ENCODE measurements at places on chromosomes 7 and 10.

DNA sequence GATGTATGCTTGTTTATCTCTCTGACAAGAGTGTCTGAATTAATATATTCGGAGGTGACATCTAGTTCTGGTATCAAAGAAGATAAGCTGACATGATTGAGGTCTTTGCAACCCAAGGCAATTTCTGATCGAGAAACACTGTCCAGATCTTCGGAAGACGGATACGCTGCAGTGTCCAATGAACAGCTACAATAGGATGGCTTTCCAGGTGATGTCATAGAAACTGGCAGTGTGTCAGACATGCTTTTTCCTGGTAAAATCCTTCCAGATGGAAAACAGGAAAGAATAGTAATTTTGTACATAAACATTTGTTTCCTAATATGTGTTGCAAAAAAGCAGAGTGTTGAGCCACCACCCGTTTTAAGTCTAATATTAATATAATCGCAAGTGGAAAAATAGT, 33.4 kb downstream of the VWDE start:
- DNase-seq = no peak

GRCh38 chr7:158348446-158348845, 239.2 kb downstream of the PTPRN2 start:
- DNase-seq = no peak

GRCh38 chr7:117250801-117251200, 72.1 kb downstream of the WNT2 start:
- DNase-seq = no peak

DNA sequence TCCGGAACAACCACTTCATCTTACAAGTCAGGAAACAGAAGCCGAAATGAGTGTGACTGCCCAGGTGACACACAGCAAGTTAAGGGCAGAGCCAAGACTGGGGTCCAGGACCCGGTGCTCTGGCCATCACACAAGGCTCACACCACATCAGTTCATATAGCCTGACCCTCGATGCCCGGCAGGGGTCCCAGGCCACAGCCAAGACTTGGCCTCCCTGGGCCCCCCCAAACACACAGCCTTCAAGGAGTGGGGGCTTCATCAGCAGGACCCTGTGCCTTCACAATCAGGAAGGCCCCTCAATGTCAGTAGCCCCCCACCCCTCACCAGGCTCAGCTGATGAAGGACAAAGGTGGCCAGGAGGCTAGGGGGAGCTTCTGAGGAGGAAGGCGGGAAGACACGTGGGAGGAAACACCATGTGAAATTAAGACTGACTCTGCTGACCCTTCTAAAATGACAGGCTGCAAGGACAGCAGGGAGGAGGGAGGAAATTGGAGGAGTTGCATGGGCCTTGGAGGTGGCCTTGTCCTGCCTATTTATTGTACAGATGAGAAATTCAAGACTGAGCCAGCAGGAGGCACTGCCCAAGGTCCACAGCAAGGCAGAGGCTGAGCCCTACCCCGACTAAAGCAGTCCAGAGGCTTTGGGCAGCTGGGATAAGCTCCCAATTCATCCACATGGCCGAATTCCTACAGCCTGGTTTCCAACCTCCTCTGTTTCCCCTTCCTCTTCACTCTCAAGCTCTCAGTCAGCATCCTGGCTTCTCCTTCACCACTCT, 216.1 kb upstream of the ZMIZ1 start:
- no peak for DNase-seq

DNA sequence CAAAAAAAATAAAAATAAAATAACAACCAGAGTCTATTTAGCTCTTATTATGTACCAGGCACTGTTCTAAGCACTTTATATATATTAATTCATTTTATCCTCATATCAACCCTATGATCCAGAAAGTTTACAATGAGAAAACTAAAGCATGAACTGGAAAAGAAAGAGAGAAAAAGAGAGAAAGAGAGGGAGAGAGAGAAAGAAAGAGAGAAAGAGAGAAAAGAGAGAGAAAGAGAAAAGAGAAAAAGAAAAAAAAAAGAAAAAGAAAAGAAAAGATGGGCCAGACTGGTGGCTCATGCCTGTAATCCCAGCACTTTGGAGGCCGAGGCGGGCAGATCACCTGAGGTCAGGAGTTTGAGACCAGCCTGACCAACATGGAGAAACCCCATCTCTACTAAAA, 9.9 kb downstream of the ARMH3 start:
- DNase-seq = no peak

DNA sequence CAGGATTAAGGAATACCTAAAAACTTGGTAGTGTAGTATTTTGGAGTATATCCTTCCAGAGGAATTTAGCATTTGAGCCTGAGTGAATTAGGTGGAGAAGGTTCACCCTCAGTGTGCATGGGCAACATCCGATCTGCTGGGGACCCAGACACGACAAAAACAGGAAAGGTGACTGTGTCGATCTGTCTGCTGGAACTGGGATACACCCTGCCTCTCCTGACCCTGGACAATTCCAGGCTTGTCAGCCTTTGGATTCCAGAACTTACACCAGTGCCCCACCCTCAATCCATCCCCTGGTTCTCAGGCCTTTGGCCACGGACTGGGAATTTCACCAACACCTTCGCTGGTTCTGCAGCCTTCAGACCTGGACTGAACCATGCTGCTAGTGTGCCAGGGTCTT, 41.9 kb downstream of the PTPRE start:
- DNase-seq = no peak

DNA sequence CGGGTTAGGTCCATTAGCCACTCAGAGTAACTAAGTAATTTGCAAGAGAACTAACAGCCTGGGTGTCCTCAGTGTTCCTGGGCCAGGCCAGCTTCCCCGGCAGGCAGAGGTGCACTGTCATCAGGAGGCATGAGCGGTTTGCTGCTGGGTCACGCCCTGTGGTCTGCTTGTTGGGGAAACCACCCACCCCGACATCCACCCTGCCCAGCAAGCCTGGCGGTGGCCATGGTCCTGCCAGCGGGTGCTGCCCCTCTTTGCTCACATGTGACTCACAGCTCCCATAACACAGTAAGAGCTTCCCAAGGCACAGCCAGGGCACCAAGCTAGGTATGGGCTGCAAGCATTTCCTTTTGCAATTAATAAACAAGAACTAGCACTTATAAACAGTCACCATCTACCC, 75.9 kb downstream of the RGS10 start:
- DNase-seq = no peak

DNA sequence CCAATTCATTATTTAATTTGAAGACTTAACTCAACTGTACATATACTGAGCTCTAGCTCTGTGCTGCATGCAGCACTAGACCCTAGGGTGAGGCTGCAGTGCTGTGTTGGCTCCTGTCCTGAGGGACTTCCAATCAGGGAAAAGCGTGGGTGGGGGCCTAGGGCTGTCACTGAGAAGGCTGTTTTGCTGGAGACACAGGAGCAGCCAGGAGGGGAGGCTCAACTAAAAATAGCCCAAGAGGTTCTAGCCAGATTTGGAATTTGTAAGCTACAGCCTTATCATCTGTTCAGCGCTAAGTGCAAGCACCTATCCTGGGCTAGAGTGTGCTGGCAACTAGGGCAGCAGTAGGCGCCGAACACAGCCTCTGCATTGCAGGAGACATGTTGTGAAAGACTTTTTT, 121.1 kb downstream of the VWC2 start:
- no peak for DNase-seq

- no peak for DNase-seq
These were observed 198.7 kb downstream of the PTPRN2 start for GRCh38 chr7:158388928-158389327.

DNA sequence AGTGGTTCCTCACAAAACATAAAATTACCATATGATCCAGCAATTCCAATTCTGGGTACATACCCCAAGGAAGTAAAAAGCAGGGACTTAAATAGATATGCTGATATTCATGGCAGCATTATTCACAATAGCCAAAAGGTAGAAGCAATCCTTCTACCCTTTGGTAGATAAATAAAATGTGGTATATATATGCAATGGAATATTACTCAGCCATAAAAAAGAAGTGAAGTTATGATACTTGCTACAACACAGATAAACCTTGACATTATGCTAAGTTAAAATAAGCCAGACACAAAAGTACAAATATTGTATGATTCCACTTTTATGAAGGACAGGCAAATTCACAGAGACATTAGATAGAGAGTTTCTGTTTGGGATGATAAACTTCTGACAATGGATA, 13.3 kb downstream of the JMJD1C start:
- DNase-seq = no peak

- DNase-seq = no peak
These were observed 60.9 kb downstream of the SLC16A9 start for GRCh38 chr10:59648711-59649201.

GRCh38 chr10:124447751-124448466, 1.9 kb downstream of the NKX1-2 start:
- no peak for DNase-seq

DNA sequence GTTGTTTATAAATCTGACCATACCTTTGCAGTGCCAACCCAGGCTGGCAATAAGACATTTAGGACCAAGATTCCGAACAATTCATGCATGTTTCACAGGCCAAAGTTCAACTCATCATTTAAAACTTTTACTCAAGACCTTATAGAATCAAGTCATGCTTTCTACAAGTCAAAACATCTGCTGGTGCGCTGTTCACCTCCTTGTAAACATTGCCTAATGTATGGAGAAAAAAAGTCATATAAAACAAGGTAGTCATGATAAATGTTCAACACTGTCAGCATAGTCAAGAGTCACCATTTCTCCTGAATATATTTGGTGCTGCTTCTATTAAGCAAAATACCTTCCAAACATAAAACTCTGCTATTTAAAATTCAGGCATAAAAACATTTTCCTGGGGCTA, 42.1 kb upstream of the AHR start:
- DNase-seq = no peak

- no peak for DNase-seq
These were observed 312.6 kb downstream of the IPMK start for GRCh38 chr10:57955076-57955475.

DNA sequence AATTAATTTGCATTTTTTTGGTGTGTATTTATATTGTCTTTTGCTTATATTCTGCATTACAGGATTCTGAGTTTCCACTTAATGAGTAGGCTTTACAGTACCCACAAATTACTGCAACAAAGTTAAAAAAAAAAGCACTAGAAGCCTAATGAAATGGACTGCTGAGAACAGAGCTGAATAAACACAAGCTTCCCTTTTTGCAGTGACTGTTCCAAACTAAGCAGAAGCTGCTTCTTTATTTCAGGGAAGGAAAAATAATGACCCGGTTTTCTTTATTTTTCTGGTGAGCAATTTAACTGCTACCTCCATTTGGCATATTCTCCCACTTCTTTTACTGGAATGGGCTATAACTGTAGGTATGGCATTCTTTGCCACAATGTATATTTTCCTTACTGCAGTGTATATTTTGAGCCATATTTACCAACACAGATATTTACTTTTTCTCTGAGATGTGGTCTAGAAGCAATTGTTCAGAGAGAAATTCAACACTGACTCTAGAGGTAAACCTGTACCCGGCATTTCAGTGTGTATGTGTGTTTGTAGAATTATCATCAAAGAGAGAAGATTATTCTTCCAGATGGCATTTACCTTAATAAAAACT, 56.9 kb downstream of the HDAC9 start:
- DNase-seq = no peak

DNA sequence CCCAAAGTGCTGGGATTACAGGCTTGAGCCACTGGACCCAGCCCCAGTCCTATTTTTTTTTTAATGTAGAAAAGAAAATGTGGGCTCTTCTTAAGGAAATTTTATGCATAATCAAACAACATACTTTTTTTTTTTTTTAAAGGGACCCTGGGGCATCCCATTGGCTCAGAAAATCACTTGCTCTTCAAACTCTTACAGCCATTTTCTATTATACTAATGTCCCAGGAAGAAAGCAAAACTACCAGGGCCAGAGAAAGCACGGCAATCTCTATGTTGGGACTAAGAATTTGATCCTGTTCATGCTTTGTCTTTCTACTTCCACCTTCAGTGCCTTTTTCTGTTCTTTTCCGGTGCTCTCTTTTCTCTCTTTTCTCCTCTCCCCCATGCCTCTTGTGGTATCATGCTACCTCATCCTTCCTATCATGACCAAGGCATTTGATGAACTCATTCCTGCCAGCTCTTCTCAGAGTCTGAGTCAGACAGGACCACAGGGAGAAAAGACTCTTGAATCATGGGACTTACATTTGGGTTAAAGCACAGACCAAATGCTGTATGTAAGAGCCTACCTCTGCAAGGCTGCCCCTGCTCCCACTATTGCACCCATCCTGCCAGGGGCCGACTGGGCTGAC, 76.4 kb upstream of the CCNY start:
- DNase-seq = no peak

DNA sequence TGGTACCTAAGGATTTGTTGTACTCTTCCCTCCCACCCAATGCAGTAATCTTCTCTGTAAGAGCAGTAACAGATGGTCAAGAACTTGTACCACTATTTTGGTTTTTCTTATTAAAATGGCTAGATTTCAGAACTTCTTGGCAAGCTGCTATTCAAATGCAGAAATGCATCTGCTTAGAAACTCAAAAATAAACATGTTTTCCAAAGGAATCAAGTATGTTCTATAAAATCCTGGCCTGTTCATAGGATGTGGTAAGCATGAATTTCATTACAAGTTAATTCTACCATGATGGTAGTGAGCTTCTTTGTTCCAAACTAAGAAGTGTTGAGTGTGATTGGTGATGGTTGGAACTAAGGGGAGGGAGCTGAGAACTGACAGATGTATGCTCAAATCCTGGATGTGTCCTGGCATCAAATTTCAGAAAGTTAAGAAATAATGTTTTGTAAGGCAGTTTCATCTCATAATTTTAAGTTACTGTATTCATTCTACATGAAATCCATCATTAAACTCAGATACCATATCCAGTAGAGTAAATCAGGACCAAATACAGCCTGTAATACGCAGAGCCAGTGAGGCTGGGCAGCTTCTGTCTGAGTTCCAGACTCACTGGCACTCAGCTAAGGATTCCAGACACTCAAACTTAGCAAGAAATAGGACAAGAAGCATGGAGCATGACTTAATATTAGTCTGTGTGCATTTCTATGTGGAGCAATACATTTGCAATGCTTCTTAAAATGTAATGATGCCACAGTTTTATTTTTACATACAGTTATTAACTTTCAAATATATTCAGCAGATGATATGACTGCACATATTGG, 119.6 kb downstream of the TES start:
- no peak for DNase-seq

DNA sequence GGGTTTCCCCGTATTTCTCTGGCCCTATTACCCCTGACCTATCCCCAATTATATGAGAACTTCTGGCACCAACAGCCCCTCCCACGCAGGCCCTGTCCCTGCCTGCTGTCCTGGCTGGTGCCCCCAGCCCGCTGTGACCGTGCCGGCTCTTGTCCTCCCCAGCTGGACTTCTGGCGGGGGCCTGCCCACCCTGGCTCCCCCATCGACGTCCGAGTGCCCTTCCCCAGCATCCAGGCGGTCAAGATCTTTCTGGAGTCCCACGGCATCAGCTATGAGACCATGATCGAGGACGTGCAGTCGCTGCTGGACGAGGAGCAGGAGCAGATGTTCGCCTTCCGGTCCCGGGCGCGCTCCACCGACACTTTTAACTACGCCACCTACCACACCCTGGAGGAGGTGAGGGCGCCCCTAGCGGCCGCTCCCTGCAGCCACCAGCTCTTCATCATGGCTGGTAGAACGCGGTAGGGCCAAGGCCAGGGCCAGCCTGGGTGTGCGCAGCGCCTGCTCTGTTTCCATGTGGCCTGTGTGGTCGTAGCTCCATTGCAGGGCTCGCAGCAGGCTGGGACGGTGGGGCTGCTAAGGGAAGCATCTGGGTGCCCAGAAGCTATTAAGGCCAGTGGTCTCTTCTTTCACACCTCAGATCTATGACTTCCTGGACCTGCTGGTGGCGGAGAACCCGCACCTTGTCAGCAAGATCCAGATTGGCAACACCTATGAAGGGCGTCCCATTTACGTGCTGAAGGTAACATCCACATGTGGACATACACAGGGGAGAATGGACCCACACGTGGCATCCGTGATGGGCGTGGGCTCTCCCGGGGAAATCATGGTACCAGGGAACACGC, 1.4 kb downstream of the CPA1 start:
- no peak for DNase-seq

- no peak for DNase-seq
These were observed 71.9 kb downstream of the MRPL32 start for GRCh38 chr7:43004082-43004481.
